ENCODE measurements at places on chromosomes 6 and 20.
A peak's percentile ranks its signal among the peaks of the same experiment; 100 is the strongest.

GRCh38 chr6:45494416-45495135 lies 116.8 kb upstream of the SUPT3H start:
- no peak for DNase-seq

DNA sequence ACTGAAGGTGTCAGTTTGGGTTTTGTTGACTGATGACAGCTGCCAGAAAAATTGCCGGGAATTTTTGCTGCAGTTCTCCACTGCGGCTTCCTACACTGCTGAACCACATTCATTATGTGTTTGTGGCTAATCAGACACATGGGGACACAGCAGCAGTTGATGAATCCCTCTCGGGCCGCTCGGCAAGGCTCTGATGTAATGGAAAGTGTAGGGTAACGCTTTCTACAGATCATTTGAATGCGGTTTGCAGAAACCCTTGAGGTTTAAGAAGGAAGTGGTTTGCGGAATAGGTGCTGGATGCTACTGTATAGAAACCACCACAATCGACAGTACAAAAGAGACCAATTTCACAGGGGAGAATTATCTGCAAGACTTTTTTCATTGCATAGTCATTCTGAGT lies 138.7 kb upstream of the SASH1 start:
- peak; percentile 54 for DNase-seq

- no peak for DNase-seq
Observed at GRCh38 chr6:122048570-122048969, 350.9 kb upstream of the HSF2 start.

DNA sequence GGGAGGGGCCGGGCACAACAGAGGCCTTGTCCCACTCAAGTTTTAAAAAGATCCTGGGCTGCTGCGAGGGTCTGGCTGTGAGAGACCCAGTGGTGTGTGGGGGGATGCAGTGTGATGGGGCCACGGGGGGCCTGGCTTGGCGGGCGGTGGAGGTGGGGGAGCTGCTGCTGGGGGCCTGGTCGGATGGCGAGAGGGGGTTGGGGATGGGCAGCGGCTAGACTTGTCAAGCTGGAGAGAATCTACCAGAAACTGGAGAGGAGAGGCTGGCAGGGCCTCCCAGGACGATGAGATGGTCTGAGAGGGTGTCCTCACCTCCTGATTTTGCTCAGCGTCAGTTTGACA lies 5.1 kb downstream of the RPS21 start:
- DNase-seq: no peak

- DNase-seq: no peak
Observed at GRCh38 chr6:6466967-6467761, 121.4 kb upstream of the LY86 start.

GRCh38 chr6:18497006-18497405 lies 109.9 kb downstream of the RNF144B start:
- no peak for DNase-seq

DNA sequence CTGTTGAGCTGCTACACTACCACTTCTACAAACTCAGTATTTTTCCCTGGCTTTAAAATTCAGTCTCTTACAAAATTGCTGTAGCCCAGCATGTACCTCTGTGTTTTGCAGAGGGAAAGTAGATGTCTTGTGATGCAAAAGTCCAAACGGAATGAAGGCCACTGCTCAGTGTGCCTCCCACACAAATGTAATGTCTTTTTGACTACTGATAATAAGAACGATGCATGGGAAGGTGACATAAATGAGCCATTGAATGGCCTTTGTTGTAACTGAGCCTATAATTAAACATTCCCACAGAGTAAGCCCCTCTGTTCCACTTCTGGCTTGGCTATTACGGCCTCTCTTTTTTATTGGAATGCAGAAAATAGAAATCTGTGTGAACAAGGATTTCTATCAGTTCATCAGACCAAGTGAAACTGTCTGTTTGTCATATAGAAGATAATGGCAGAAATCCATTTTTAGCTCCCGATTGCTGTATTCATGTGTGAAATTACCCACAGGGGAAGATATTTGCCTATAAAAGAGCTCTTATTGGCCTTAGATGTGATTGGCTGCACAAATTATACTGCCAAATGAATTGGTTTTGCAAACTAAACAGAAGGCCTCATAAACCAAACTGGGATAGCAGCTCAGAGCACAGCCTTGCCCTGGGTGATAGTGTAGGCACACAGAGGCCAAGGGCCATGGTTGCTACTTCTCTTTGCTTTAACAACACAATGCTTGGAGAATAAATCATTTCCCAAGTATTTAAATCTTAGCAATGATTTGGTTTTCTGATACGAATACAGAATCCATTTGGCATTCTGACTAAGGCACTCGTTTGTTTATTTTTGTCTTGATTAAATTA lies 241.5 kb upstream of the PLN start:
- no peak for DNase-seq

DNA sequence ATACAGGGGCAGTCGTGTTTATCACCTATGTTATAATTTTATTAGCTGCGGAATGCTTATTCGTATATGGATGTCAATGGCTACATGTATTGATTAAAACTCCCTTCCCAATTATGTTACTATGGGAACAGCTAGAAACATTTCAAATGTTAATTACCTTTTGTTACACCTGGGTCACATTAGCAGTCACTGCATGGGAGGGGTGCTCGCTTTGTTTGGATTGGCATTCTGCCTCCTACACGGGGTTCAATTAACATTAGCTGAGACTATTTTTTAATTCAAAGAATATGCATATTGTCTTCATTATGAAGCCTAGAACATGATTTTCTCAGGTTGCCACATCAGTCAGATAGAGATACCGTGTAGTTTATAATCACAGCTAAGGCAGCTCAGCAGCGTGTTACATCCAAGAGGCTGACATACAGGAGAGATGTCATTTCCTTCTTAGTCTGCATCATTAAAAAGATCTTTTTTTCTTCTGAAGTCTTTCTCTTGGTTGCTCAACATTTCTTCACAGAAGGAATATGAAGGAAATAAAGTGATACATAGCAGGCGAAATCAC lies 76.2 kb upstream of the RPS6KA2 start:
- DNase-seq: no peak

DNA sequence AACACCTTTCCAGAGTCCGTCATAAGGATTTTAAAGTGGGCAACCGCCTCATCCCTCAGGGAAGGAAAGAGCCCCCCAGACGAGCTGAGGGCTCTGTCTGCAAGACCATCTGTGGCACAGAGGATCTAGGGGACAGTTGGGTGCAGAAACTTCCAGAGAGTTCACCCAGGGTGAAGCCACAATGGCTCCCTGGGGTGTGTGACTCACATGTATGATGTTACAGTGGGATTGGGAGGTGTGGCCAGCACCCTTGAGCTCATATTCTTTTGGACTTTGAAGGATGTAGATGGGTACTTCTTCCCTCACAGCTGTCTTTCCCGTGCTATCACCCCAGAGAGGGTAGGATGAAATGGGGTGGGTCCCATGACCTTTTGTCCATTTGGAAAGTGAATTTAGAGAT lies 95.5 kb downstream of the NCR2 start:
- DNase-seq: no peak

- DNase-seq: no peak
Observed at GRCh38 chr6:70234561-70235236, 68.2 kb downstream of the COL9A1 start.

DNA sequence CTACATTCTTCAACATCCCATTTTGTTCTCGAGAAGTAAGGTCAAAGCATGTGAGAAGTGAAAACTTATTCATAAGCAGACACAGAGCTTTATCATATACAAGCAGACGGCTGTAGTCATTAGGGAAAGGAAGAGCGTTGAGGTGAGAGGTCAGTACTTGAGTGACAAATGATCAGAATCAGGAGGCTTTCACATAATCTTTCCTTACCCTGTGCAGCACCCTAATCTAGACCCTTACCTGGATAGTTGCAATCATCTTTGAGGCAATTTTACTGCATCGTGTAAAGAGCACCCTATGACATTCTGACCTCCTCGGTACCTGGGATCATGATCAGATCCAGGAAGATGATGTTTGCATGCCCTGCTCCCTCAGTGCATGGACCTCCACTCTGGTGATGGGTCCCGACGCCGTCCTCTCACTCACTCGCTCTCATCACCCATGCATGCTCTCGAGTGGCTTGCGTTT lies 62.7 kb downstream of the RNF182 start:
- DNase-seq: no peak

DNA sequence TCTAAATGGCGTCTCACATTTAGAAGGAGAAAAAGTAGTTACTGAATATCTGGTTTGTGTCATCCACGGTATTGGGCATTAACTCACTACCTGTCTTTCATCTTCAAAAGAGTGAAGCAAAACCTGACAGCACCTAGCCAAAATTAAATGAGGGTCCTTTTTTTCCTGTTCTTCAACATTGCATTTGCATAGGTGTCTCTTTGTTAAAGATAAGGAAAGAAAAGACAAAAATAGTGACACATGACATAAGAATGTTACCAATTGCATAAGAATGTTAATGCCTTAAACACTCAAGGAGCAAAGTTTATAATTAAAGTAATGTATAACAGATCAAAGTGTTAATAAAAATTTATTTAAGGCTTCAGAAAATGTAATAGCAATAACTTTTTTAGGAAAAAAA lies 61.4 kb upstream of the MANEA start:
- DNase-seq: no peak

DNA sequence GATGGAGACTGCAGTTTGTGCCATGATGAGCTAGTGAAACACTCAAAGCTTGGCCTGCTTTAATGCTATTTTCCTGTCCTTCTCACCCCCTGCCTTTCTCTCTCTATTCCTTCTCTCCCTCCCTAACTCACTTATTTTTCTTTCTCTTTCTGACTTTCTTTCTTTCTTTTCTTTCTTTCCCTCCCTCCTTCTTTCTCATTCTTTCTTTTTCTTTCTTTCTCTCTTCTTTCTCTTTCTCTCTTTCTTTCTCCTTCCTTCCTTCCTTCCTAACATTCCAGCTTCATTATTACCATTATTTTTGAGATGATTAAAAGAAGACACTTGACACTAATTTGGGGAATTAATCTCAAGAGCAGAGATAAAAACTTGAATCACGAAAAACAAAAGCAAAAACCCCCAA lies 39.5 kb upstream of the SLC22A23 start:
- DNase-seq: no peak

- DNase-seq: no peak
Observed at GRCh38 chr20:62446481-62446880, 19.1 kb upstream of the RBBP8NL start.

GRCh38 chr6:21767891-21768648 lies 174.5 kb downstream of the SOX4 start:
- DNase-seq: no peak

- DNase-seq: no peak
Observed at GRCh38 chr6:148250975-148251685, 91.5 kb upstream of the SASH1 start.

GRCh38 chr20:6152777-6153176 lies 29.9 kb upstream of the FERMT1 start:
- DNase-seq: no peak

GRCh38 chr6:81556551-81556950 lies 195.9 kb downstream of the TENT5A start:
- DNase-seq: no peak

- no peak for DNase-seq
Observed at GRCh38 chr6:6997263-6998193, 110.2 kb upstream of the RREB1 start.

GRCh38 chr6:167112421-167112820 lies 10.5 kb upstream of the CCR6 start:
- no peak for DNase-seq

- peak; percentile 75 for DNase-seq
Observed at GRCh38 chr6:139291813-139292619, at the start of gene TXLNB. TSS of gene TXLNB (minus strand) at chr6:139291998. CDS start at chr6:139288899, 3,099 bp downstream.

GRCh38 chr6:106005013-106005412 lies 81.1 kb upstream of the PRDM1 start:
- DNase-seq: no peak

GRCh38 chr20:61686051-61686936 lies 379.4 kb downstream of the TAF4 start:
- DNase-seq: no peak

- DNase-seq: no peak
Observed at GRCh38 chr6:42482174-42482573, 30.4 kb upstream of the TRERF1 start.

DNA sequence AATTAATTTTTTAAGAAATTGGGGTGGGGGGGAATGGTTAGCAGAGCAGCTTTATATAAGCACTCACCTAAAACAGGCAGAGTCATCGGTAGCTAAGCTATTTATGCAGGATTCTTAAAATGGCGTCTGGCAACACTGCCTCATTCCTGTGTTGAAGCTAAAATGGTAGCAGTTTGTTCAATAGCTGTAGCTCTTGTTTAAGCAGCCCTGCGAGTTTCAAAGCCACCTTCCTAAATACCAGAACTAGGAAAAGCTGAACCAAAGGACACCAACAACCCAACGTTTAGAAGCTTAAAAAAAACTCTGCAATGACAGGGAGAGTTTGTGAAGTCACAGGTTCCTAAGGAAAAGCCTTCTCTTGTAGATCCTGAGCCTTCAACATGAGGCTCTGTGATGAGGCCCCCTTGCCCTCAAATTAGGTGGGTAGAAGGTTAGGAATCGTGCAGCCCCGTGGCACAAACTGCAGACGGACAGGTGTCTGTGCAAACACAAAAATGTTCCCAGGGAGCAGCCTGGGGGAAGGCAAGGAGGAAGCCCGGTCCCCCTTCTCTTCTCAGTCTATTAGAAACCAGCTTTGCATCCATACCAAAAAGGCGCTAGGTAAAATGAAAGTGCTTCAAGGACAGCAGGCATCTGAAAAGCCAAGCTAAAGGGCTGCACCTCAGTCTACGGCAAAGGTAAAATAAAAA lies 4.7 kb downstream of the ZMYND8 start:
- DNase-seq: no peak

- no peak for DNase-seq
Observed at GRCh38 chr6:26484161-26484560, 15.9 kb upstream of the BTN1A1 start.

DNA sequence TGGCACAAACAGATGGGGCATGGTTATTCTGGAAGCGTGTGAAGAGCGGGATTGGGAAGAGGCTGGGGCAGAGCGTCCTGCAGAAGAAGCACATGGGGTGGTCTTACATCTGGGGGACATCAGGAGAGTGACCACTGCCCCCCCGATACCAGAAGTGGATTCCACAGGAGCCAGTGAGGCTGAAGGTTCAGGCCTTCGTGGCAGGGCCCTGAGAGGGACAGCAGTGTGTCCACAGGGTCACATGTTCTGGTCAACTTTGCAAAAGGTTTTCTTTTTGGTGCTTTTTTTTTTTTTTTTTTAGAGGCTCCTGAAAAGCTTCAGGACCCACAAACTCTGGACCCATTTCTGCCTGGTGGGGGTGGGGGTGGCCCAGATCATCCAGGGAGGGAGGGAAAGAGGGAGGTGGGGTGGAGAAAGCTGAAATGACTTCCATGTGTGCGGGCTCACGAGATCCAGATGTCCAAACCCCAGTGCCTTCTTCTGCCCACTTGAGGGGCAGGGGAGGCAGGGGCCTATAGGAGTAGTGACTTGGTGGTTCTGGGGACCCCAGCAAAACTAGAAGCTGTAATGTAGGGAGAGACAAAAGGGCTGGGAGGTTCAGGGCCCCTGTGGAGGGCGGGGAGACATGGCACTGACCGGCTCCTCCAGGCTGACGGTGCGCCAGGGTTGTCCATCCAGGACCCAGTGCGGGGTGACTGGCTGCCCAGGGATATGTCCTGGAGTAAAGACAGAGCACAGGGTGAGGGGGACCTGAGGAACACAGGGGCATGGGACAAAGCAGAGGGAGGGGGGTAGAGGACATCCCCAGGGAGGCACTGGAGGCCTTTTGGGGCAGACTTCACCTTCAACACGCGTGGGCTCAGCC lies 2.7 kb downstream of the ADAM33 start:
- DNase-seq: no peak
